Pulmonary artery endothelial cell (primary cell): ENCODE measurements at places on chromosomes 12 and 14. TPM values are rescaled to one million over a fixed set of nuclear protein-coding genes. Genes with fewer than 3 reads are reported as not detected.

The PGAM5 gene
- total RNA-seq: 89.2 and 100 TPM in 2 replicates

The MMP19 gene
- 0.42 and 0.46 TPM in 2 replicates for total RNA-seq

DNA sequence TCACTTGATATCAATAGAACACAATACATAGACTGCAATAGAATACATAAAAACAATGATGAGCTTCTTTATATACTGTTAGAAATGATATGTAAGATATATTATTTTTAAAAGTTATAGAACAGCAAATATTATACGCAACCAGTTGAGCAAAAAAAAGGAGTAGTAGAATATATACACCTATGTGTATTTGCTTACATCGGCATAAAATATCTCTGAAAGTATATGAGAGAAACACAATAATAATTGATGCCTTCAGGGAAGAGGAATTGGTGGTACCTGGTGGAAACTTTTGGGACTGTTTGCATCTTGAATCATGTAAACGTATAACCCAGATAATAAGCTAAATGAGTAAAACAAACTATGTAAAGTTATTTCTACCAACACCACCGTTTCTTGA lies 418.4 kb upstream of the DCN start:
- DNase-seq: no peak

- DNase-seq: no peak
Measured at GRCh38 chr12:30145684-30146032, 361.9 kb upstream of the TMTC1 start.

- DNase-seq: no peak
Measured at GRCh38 chr14:40164083-40164482, 731.9 kb upstream of the FBXO33 start.
